ENCODE measurements at places on chromosomes 3 and 15.

GRCh38 chr15:60003243-60004008 lies 685 bp upstream of the FOXB1 start:
- DNase-seq = no peak

- DNase-seq = no peak
Observed at GRCh38 chr15:64864068-64864467, 22.4 kb downstream of the PLEKHO2 start.

- no peak for DNase-seq
Observed at GRCh38 chr3:157820157-157820517, 286.1 kb downstream of the SHOX2 start.

GRCh38 chr3:44048196-44048924 lies 193.3 kb upstream of the TOPAZ1 start:
- no peak for DNase-seq

DNA sequence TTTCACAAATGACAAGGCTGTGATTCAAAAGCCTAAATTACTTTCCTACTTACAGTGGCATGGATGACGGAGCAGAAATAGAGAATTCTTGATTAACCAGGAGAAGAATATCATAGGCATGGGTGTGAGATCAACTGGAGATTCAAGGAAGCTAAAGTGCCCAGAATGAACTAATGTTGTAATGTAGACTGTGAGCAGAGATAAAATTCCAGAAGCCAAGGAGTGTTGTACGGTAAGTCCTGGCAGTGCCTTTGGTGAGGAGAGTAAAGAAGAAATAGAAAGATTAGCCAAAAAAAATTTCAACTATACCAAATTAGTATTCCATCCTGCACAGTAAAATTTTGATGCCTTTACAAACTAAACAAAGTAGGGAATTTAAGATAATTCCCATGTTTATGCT lies 75.9 kb downstream of the ZBTB20 start:
- DNase-seq = no peak

All from stimulated activated CD8-positive, alpha-beta memory T cell treated with anti-CD3 and anti-CD28 coated beads, Interleukin-15, amount 100 ng/mL, for 48 hours (primary cell).